ENCODE measurements at places on chromosomes 6 and 20.

DNA sequence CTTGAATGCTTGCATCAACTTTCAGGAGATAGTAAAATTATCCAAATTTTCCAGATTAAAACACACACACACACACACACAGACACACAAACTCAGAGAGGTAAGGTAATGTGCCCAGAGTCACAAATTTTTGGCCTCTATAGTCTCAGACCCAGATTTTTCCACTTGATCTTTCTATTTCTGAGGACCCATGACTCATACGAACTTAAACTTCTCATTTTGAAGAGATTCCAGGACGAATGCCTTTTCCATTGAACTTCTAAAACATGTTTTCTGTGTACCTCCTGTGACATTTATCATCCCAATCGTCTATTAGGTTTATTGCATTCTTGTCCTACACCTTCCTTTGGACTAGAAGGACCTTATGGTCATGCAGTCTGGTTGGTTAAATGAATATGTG, 172.9 kb upstream of the COL21A1 start:
- no peak for DNase-seq

GRCh38 chr20:3693376-3693775, 11.6 kb upstream of the ADAM33 start:
- no peak for DNase-seq

DNA sequence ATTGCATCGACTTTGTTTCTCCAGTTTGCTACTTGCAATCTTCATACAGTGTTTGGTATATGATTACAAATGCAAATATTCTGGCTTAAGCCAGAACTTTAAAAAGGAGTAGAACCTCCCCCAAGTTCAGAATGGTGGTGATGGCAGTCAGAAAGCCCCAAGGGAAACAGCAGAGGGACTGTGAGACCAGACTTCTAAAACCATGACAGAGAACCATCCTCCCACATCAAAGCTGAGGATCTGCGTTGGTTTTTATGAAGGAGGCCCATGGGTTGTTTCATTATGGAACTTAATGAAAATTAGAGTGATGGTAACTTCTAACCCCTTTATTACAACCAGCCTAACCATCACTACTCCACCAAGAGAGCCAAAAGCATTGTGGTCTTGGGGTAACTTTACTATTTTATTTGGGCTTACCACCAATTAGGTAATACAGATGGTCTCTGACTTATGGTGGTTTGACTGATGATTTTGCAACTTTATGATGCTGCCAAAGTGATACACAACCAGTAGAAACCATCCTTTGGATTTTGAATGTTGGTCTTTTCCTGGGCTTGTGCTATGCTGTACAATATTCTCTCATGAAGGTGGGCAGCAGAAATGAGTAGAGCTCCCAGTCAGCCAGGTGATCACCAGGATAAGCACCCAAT, 10.9 kb upstream of the MRS2 start:
- DNase-seq = no peak

- peak; percentile 30 for DNase-seq
Observed at GRCh38 chr6:166724576-166724975, 97.5 kb upstream of the RPS6KA2 start.

GRCh38 chr6:73362358-73362757, at the start of gene KHDC3L:
KHDC3L (plus strand) TSS chr6:73362658; CDS start chr6:73362730, 72 bp downstream.
- no peak for DNase-seq

DNA sequence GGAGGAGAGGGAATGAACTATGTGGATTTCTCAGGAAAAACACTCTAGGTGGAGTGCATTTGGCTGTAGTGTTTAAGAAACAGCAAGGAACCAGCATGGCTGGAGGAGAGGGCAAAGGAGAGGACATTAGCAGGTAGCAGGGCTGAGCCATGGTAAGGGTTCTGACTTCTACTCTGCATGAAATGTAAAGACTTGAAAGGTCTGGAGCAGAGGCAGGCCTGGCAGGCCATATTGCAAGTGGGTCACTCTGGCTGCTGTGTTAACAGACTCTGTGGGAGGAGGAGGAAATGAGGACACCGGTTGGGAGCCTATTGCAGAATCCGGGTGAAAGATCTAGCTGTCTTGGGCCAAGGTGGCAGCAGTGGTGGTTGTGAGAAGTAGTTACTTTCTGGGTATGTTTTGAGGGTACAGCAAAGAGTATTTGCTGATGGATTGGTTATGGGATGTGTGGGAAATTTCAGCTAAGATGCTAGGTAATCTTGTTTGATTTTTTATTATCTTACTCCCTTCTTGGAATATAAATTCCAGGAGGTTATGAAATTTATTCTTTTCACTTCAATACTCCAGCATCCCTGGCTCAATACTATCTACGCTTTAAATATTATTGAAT, 115.9 kb upstream of the BCLAF1 start:
- DNase-seq = no peak

- no peak for DNase-seq
Observed at GRCh38 chr6:30760549-30760948, 16.2 kb upstream of the IER3 start.
